ENCODE measurements at places on chromosomes 6 and 20.

- DNase-seq, result no peak
Measured at GRCh38 chr20:48422242-48422960, 405.4 kb downstream of the PREX1 start.

DNA sequence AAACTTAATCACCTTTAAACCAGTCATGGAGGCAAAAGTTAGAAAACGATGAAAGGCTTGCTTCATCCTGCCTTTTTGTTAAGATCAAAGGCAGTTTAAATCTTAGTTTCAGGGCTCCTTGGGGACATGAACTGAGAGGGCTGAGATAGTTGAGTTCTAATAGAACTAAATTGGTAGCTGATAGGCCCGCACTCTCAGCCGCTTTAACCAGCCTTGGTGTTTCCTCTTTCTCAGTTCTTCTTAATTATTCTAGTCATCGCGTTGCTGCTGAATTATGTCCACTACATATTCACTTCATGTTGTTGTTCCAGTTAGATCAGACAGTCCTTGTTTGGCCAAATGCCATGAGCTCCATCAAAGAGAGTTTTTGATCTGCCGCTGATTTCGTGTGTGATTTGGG is 72.5 kb downstream of the ANKS1A start:
- no peak for DNase-seq

DNA sequence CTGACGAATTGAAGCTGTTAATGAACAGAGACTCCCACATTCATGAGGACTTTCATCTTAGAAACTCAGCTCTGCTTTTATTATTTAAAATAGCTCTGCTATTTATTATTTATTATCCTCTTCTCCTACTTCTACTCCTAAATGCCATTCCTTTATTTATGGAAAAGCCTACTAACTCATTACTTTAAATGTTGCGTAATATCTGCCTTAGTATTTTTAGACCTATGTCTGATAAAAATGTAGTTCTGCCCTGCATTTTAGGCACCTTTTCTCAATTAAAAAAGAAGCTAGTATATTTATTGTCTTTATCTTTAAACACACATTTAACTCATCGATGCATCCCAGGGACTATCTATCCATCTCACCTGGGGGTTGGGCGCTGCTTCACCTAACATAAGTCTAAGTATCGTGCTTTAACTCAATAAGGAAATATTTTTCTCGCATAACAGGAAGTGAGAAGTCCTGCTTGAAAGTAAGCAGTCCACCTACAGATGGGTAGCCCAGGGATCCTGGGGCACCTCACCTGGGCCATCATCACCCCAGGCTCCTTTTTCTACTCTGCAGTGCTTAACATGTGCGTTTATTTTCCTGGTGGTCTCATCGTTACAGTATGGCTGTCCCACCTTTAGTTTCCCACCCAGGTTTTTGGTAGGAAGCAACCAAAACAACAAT is 31.3 kb upstream of the FAM184A start:
- no peak for DNase-seq

DNA sequence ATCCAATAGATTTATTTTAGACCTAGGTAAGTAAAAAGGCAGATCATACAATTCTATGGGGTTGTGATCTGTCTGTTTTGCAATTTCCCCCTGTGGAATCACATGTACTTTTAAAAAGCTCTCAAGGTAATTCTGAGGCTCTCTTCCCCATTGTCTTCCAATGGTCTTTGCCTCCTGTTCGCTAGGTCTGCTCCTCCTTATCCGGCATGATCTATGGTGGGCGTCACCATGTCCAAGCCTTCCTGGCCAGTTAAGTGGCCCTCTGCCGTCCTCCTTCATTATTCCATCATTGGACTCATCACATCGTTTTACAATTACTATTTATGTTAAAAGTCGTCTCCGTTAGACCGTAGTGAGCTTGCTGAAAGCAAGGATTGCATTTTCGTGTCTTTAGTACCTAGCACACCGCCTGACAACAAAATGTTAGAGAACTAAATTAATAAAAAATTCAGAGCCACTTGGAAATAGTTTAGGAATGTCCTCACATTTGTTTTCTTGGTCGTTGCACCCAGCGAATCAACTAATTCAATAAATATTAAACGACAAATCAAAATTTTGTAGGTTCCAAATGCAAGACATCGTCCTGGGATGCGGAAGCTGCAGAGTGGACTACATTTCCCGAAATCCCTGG is 2.2 kb upstream of the STXBP5 start:
- DNase-seq, result peak; percentile 52

GRCh38 chr6:22300273-22300998 is 3.6 kb upstream of the PRL start:
- no peak for DNase-seq

DNA sequence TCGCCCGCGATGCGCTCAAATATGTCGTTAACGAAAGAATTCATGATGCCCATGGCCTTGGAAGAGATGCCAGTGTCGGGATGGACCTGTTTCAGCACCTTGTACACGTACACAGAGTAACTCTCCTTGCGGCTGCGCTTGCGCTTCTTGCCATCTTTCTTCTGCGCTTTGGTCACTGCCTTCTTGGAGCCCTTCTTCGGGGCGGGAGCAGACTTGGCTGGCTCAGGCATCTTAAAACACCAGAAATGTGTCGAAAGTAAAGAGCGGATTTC is 36.4 kb downstream of the HFE start:
- DNase-seq, result no peak

- no peak for DNase-seq
Measured at GRCh38 chr6:159726255-159726917, 920 bp upstream of the WTAP start.

DNA sequence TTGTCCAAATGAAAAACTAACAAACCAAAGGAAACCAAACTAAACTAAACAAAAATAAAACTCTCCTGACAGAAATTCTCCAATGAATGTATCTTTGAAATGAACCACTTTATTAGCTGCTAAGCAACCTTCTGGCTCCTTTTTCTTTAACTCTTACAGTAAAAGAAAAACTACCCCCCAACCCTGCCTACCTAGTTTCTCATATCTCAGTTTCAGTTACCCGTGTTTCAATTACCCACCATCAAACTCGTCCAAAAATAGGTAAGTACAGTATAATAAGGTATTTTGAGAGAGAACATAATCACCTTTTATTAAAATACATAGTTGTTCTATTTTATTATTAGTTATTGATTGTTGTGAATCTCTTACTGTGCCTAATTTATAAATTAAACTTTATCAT is 177.4 kb upstream of the THEMIS start:
- no peak for DNase-seq

GRCh38 chr6:170051229-170052172 is 239.4 kb downstream of the DLL1 start:
- no peak for DNase-seq

DNA sequence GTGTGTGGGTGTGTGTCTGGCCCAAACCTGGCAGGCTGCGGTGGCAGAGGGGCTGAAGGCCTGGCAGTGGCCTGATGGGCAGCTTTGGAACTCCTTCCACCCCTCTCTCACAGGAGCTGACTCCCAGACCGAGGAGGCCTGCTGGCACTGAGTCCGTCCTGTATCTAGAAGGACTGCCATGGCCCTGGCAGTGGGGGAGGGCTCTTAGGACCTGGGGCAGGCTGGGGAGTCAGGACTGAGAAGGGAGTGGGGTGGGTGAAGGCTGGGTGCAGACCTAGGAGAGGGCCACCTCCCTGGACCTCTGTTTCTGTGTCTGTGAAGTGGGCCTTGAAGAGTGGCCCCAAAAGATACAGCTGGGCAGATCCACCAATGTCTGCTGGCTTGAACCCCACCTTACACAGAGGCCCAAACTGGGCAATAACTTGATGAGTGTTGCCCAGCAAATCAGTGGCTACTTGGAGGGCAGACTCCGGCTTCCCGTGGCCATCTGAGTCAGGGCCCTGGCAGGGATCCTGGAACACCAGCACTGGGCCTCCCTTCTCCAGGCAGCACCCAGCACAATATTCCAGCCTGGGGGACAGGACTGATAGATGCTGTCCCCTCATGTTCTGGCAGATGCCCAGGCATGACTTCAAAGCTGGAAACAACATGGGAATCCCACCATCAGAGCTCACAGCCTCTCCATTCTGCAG is 46.7 kb upstream of the BLCAP start:
- DNase-seq, result no peak

GRCh38 chr6:14344486-14344885 is 226.9 kb downstream of the CD83 start:
- DNase-seq, result no peak

GRCh38 chr6:105608711-105609374 is 206.0 kb upstream of the PREP start:
- DNase-seq, result no peak

DNA sequence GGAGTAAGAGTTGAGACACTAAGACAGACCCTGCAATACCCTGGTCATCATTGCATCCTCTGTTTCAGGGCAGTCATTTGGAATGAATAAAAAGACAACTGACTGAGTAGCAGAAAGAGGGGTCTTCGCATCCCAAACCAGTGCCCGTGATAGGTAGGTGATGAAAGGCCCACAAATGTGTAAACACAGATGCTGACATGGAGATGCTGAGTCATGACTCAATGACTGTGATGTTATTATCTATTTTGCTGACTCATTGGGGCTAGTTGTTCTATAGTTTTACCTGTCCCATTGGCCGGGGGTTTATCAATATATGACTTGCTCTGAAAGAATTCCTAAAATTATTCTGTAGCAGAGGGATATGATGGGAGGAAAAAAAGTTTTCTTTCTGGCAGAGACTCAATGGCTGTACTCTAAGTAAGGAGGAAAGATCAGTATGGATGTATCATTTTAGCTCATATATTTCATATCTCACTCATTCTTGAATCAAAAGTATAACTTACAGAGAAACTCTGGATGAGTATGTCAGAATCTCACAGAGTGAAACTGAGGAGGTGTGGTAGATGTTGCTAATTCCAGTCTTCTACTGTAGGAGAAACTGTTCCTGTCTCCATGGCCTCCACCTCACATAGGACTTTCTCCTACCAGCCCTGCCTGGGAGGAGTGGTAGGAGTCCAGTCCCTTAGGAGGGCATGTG is 119.9 kb upstream of the PREP start:
- no peak for DNase-seq

GRCh38 chr6:91434576-91434975 is 847.7 kb upstream of the MAP3K7 start:
- no peak for DNase-seq

DNA sequence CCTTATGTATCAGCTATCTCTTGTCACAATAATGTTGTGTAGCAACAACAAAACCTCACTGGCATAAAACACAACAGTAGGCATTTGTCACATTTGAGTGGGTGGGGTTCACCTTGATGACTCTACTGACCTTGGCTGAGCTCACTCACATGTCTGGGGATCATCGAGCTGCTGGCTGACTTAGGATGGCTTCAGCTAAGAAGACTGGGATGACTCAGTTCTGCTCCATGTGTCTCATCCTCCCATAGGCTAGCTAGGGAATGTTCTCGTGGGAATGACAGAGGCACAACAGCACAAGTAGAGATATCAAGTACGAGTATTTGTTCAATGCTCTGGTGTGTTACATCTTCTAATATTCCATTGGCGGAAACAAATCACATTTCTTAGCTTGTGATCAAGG is 167.9 kb downstream of the PLCB1 start:
- DNase-seq, result no peak

DNA sequence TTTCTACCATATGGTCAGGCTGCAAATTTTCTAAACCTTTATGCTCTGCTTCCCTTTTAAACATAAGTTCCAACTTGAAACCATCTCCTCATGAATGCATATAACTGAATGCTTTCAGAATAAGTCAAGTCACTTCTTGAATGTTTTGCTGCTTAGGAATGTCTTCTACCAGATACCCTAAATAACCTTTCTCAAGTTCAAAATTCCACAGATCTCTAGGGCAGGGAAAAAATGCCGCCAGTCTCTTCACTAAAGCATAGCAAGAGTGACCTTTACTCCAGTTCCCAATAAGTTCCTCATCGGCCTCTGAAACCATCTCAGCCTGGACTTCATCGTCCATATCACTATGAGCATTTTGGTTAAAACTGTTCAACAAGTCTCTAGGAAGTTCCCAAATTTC is 1011.2 kb upstream of the CITED2 start:
- DNase-seq, result no peak
